SJCRH30 (cell line): ENCODE measurements at places on chromosomes 16 and 17. TPM values are rescaled to one million over a fixed set of nuclear protein-coding genes. Genes with fewer than 3 reads are reported as not detected.

CRYM gene
- not detected in 2 replicates for total RNA-seq

TNFSF12 gene
- not detected in 2 replicates for total RNA-seq

DNA sequence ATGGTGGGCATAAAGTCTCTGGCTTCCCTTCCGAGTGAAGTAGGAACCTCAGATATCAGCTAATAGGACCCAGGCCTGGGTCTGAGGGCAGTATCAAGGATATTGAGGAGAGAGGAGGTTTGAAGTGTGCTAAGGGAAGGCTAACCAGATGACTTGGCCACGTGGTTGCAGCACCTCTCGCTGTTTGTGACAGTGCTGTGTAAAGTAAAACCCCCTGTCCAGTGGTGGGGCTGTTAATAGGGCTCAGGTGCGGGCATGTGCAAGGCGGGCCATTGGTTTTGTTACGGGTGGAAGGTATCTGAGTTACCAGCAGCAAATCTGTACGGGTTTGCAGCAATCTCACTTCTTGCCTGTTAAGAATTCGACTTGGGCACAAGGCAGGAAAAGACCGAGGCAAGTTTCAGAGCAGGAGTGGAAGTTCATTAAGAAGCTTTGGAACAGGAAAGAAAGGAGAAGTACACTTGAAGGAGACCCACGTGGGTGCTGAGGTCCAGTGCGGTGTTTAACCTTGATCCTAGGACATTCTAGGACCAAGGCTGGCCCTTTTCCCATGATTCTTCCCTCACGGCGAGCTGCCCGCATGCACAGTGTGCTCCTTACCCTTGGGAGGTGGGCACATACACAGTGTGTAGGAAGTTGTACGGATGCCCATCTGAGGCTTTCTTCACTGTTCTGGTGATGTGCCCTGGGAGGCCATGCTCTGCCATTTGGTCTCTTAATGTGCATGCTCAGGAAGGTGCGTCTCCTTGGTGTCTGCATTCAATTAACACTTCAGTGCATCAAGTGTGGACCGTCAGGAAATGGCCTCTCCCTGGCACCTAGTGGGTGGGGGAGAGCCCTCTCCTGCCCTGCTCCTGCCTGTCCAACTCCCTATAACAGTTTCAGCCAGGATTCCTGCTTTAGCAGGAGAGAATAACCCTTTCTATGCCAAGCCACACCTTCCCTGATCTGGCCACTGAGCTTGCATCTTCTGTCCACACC, 20.3 kb downstream of the SGF29 start:
- DNase-seq: no peak

- DNase-seq: peak; percentile 63
These were observed at the start of gene ITGA3 for GRCh38 chr17:50055426-50056216. TSS of gene ITGA3 (plus strand) at chr17:50056110. CDS start at chr17:50056440, 330 bp downstream.

MPDU1 gene
- total RNA-seq: 44.1 and 49.9 TPM in 2 replicates

- no peak for DNase-seq
These were observed 15.8 kb upstream of the TBX21 start for GRCh38 chr17:47717261-47717697.
